Liver (tissue), 10 donors: ENCODE measurements at places on chromosomes 2 and 18. TPM values are rescaled to one million over a fixed set of nuclear protein-coding genes. Genes with fewer than 3 reads are reported as not detected.

DNA sequence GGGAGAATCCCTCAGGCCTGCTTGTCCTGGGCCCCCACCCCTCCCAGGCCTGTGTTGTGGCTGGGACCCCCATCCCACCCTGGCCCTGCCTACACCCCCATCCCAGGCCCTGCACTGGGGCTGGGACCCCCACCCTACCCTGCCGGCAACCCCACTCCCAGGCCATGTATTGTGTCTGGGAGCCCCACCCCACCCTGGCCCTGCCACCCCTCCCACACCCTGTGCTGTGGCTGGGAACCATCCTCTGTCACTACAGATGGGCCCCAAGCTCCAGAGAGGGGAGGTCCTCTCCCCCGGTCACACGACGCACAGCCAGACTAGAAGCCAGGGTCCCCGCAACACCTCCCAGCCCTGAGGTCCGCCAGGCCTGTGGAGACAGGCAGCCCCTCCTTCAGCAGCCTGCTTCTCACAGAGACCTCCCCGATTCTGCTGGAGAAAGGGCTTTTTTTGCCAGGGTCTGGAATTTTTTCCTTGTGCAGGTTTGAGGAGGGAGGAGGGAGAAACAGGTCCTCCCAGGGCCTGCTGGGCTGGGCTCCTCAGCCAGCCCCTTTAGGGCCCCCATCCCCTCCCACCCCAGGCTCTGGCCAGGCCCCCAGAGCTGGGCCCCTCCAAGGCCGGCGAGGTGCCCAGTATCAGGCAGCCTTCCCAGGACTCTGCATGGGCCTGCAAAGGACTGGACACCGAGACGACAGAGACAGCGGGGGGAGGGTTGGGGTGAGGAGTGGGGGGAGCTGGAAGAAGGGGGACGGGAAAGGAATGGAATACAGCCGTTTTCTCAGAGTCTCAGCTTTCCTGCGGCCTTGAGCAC lies 28.0 kb downstream of the KIF1A start:
- no peak for DNase-seq

DNA sequence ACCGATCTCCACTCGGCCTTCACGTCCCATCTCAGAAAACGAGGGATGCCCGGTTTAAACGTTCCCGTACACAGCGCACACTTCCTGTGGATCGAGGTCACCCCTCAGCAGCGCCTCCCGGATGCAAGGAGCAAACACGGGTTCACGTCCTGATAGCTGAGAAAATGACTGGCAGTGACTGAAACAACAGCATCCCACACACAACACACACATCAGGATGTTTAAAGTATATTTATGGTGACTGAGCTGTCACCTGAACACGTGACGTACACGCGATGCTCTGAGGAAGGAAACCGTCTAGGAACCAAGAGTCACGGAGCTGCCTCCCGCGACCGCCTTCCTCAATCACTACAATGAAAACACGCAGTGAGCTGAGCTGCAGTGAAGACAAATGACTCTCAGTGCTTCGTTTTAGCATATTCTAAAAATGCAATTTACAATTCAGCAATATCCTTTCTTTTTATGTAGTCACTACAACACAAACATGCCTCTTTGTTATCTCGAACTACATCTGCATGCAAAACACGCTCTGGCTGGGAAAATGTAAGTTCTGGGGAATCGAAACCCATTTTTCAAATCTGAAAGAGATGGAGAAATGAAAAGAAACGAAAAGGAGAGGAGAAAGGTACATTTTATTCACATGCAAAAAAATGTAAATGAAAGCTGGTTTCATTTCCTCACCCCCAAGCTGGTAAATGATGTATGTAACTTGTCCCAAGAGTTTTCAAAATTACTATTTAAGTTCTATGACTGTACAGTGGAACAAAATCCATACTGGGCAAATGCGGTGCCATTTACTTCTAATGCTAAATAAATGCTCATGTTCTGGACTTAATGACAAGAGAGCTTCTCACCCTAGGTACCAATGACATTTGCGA lies 19.8 kb downstream of the HDAC4 start:
- DNase-seq, result no peak

Gene GPR39
- total RNA-seq, result 13.0 TPM

DNA sequence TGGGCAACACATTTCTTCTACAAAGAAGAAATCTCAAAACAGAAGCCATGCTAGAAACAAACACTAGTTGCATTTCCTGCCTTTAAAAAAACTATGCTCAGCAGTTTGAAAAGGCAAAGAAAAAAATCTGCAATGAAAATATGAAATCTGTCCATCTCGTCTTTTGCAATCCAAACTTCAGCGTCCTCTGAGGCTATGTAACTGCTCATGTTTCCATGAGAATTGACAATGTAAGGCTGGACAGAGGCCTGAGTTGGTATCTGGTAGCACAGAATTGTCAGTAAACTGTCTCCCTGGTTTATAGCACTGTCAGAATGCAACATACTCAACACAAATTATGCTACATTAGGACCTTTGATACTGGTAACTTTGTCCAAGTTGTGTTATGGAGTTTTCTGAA lies 429.9 kb downstream of the ARHGAP15 start:
- DNase-seq, result no peak

DNA sequence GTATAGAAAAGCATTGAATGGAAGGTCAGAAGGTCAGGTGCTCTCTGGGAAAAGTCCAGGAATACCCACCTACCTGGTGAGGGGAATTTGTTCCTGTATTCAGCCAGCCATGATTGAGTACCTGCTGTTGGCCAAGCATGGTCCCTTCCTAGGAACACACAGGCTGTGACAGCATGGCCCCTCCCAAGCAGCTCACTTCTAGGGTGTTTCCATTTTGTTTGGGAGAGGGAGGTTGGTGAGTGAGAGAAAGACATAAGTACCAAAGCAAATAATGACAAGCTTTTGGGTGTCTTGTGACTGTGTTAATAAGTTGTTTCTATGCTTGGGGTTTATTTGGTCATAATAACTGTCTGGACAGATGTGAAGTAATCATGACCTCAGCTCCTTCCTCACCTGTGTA lies 46.3 kb downstream of the CABLES1 start:
- no peak for DNase-seq

DNA sequence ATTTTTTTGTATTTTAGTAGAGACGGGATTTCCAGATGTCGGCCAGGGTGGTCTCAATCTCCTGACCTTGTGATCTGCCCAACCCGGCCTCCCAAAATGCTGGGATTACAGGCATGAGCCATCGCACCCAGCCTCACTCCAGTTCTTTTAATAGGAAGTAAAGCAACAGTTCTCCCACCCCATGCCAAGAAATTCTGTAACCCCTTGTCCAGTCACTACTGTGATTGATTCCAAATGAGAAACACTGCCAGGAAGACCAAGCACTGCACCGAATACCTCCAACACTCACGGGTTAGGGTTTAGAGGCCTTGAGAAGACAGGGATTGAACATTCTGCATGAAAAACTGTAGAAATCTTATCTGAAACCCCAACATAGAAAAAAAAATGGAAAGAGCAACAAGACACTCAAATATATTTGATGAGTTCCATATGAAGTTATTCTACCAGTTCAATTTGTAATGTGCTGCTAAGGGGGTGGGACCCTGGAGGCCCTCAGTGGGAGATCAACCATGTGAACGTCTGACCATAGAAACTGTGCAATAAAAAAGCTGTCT lies 48.2 kb upstream of the BIN1 start:
- no peak for DNase-seq

Gene OTX1
- total RNA-seq, result not detected

DNA sequence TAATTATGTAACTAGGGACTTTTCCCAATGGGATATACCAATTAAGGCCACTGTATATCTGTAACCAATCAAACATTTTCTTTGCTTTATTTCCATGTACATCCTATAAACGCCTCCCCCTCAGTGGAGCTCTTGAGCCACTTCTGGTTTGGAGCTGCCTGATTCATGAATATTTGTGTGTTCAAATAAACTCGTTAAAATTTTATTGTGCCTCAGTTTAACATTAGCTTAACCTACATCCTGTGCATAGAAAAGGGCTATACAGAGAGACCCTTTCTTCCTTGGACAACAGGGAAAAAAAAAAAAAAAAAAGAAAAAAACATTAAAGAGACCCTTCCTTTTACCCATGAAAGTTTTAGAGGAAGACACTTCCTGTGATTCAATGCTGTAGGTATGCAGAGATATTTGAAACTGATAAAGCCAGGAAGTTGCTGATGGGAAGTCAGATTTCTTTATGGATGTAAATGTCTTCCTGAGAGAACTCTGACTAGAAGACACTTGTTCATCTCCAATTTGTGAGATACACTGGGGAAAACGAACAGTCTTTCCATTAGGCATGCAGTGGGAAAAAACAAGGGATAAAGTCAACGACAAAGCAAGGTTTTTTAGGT lies 614.6 kb upstream of the SOX11 start:
- DNase-seq, result no peak

GRCh38 chr2:220275454-220275853 lies 648.0 kb downstream of the SLC4A3 start:
- no peak for DNase-seq

DNA sequence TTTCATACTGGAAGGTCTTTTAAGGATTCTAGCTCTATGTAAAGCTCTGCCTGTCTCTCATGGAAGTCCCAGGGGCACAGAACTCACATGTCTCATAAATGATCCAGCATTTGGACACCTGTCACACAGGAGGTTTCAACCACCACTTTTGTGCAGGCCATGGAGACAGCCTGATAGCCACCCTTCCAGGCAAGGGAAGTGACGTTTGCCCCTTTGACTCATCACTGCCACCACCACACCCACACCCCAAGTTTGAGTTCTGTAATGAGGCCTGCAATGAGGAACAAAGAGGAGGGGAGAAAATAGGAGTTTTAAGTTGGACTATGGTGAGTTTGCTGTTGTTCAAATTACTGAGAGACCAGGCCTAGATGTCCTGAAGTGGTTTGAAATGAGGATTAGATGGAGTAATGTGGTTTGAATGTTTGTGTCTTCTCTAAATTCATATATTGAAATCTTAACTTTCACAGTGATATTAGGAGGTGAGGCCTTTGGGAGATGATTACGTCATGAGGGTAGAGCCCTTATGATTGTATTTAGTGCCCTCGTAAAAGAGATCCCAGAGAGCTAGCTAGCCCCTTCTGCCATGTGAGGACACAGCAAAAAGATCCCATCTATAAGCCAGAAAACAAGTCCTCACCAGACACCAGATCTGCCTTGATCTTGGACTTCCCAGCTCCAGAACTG lies 175.3 kb upstream of the EPHA4 start:
- DNase-seq, result no peak
